ENCODE measurements at places on chromosomes 2 and 18. TPM values are rescaled to one million over a fixed set of nuclear protein-coding genes. Genes with fewer than 3 reads are reported as not detected.

GLS gene
- total RNA-seq: 288 TPM

PASK gene
- 171 TPM for total RNA-seq

LINC00305 gene
- total RNA-seq: not detected

OR6B2 gene
- not detected for total RNA-seq

TUBB6 gene
- 5.2 TPM for total RNA-seq

GNAL gene
- total RNA-seq: 1.6 TPM

FBXO15 gene
- 1.0 TPM for total RNA-seq

DNA sequence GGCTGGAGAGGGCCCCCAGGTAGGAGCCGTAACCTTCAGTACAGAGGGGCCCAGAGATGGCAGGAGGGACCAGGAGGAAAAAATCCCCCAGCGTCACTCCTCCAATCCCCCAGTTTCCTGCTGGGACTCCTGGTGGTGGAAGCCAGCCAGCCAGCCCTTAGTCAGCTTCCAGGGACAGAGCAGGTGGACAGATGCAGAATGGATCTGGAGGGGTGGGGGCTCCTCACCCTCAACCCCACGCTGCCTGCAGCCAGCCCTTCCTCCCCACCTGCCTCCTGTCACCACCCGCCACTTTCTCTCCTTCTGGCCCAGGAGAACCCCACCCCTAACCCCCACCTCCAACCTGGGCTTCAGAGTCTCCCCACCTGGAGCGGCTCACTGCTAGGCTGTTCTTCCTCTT, 21.1 kb downstream of the EMX1 start:
- no peaks in the 10 kb centered on the region for H3K4me1 ChIP-seq
- H3K27ac ChIP-seq: no peak overlapping the region
- no peak for DNase-seq

GRCh38 chr2:40642237-40642636, 190.3 kb upstream of the SLC8A1 start:
- H3K27me3 ChIP-seq: no peaks in the 10 kb centered on the region
- DNase-seq: no peak
- H3K36me3 ChIP-seq: no peaks in the 10 kb centered on the region
- H3K4me1 ChIP-seq: no peaks in the 10 kb centered on the region
- no peak overlapping the region for H3K4me3 ChIP-seq
- H3K27ac ChIP-seq: no peak overlapping the region

- H3K27me3 ChIP-seq: no peaks in the 10 kb centered on the region
- H3K36me3 ChIP-seq: peaks cover 12% of the 10 kb centered on the region
- H3K27ac ChIP-seq: peak overlapping the region; percentile 61
- H3K4me1 ChIP-seq: peaks cover 65% of the 10 kb centered on the region
- peak overlapping the region; percentile 52 for H3K4me3 ChIP-seq
Observed at GRCh38 chr2:37636381-37637066, 34.9 kb downstream of the CDC42EP3 start.

- no peak for DNase-seq
- H3K36me3 ChIP-seq: peaks cover 4% of the 10 kb centered on the region
- no peak overlapping the region for H3K4me3 ChIP-seq
Observed at GRCh38 chr2:48278590-48278989, 251.4 kb upstream of the STON1 start.

DNA sequence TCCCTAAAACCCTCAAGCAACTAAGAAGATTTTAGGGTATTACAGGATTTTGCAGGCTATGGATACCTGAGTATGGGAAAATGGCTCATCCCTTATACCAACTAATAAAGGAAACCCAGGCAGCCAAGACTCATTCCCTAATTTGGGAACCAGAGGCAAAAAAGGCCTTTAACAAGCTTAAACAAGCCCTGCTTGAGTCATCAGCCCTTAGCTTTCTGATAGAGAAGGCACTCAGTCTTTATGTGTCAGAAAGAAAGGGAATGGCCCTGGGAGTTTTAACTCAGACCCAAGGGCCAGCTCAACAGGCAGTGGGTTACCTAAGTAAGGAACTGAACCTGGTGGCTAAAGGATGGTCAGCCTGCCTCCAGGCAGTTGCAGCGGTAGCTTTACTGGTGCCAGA, 96.9 kb upstream of the RMP24 start:
- no peak overlapping the region for H3K27ac ChIP-seq
- H3K36me3 ChIP-seq: no peaks in the 10 kb centered on the region
- peaks cover 14% of the 10 kb centered on the region for H3K27me3 ChIP-seq
- no peaks in the 10 kb centered on the region for H3K4me1 ChIP-seq
- DNase-seq: no peak
- H3K4me3 ChIP-seq: no peak overlapping the region

- H3K27me3 ChIP-seq: no peaks in the 10 kb centered on the region
- peak overlapping the region; percentile 69 for H3K27ac ChIP-seq
- H3K4me3 ChIP-seq: peak overlapping the region; percentile 74
- no peaks in the 10 kb centered on the region for H3K36me3 ChIP-seq
Observed at GRCh38 chr2:216006164-216006663, 7.1 kb downstream of the MREG start.

- H3K36me3 ChIP-seq: no peaks in the 10 kb centered on the region
- H3K27me3 ChIP-seq: peaks cover 5% of the 10 kb centered on the region
- H3K4me1 ChIP-seq: no peaks in the 10 kb centered on the region
- no peak overlapping the region for H3K4me3 ChIP-seq
- DNase-seq: no peak
Observed at GRCh38 chr2:199588054-199588453, 130.3 kb upstream of the SATB2 start.

DNA sequence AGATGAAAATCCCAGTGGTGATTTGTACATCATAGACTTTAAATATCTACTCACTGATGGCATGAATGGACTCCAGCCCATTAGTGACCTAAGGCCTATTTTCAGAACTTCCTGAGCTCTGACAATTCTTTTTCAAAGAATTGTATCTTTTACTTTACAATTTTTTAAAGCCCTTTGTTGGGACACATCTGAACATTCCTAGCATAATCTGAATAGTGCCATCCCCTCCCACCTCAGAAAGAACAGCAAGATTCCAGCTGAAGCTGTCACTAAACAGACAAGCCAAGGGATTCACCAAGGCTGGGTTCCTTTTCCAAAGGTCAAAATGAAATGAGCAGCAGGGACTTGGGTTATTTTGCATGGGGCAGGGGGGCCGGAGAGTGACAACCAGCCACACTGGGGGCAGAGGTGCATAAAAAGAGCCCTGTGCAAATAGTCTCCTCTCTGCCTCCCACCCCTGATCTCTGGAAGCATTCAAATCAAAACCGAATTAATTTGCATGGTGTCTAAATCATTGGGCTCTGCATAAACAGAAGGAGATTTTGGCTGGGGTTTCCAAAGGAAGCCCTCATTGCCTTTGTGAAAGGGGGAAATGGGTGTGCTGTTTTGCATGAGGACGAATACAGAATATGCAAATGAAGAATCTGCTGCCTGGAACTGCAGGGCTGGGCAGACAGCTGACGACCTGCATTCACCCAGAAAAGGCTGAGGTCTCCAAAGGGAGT, 17.2 kb downstream of the EPHA4 start:
- no peaks in the 10 kb centered on the region for H3K36me3 ChIP-seq
- peaks cover 8% of the 10 kb centered on the region for H3K4me1 ChIP-seq
- DNase-seq: no peak
- H3K27ac ChIP-seq: peak overlapping the region; percentile 93
- H3K4me3 ChIP-seq: peak overlapping the region; percentile 62
- no peaks in the 10 kb centered on the region for H3K27me3 ChIP-seq

DNA sequence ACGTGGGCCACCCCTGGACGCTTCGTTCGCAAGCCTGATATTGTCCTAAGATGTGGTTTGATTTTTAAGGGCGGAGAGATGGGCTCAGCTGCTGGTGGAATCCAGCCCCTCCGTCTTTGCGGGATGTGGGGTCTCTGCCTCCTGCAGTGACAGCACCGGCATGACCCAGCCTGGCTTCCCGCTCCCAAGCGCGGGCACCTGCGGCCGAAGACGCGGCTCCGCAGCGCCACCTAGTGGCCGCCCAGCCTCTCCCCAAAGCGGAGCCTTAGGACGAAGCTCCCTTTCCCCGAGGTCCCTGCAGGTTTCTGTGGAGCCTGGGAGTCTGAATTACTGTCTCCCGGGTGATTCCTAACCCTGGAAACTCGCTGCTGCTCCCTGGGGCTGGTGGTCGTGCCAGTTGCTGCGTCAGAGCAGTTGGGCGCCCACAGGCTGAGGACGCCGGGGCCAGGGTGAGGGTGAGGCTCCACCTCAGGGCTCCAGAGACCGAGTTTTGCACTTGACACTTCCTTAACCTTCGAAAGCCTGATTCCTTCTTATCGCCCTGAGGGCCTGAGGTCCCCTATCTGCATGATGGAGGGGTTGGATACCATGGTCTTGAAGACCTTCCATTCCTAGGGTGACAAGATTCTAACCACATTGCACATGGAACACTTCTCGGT, 137.5 kb downstream of the TPO start:
- peak; percentile 65 for DNase-seq
- no peak overlapping the region for H3K27ac ChIP-seq
- no peaks in the 10 kb centered on the region for H3K27me3 ChIP-seq

GRCh38 chr2:199668645-199669044, 182.3 kb downstream of the FTCDNL1 start:
- no peak overlapping the region for H3K4me3 ChIP-seq
- no peaks in the 10 kb centered on the region for H3K36me3 ChIP-seq
- no peaks in the 10 kb centered on the region for H3K4me1 ChIP-seq
- no peak for DNase-seq

DNA sequence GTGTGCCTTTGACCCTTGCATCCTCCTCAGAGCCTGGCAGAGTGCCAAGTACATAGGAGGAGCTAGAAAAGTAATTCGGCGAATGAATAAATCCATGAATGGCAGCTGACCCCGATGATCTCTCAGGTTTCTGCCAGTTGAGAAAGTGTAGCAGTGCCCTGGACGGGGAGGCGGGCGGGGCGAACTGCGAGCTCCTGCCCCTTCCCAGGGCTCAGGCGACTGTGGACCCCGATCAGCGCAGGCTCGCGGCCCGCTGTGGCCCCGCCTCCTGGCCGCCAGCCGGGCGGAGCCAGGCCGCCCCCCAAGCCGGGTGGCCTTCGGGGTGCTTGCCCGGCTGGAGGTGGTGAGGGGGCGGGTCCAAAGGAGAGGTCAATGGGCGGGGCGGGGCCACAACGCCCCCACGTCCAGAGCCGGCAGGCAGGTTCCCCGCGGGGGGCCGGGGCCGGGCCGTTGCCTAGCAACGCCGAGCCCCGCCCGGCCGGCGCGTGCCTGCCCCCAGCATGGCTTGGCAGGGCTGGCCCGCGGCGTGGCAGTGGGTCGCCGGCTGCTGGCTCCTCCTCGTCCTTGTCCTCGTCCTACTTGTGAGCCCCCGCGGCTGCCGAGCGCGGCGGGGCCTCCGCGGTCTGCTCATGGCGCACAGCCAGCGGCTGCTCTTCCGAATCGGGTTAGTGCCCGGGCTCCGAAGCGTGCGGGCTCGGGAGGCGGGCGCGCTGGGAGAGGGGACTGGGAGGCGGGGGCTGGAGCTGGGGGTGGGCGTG, 30.6 kb upstream of the TMBIM1 start:
- peaks cover 42% of the 10 kb centered on the region for H3K4me1 ChIP-seq
- no peaks in the 10 kb centered on the region for H3K36me3 ChIP-seq

DNA sequence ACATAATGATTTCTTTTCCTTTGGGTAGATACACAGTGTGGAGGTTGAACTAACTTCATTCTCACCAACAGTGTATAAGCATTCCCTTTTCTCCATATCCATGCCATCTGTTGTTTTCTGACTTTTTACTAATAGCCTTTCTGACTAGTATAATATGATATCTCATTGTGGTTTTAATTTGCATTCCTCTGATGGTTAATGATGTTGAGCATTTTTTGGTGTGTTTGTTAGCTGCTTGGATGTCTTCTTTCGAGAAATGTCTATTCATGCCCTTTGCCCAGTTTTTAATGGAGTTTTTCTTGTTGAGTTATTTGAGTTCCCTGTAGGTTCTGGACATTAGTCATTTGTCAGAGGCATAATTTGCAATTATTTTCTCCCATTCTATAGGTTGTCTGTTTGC, 59.8 kb downstream of the MARCHF4 start:
- peaks cover 12% of the 10 kb centered on the region for H3K27me3 ChIP-seq
- no peaks in the 10 kb centered on the region for H3K36me3 ChIP-seq
- no peak for DNase-seq
- H3K27ac ChIP-seq: no peak overlapping the region
- no peaks in the 10 kb centered on the region for H3K4me1 ChIP-seq
- no peak overlapping the region for H3K4me3 ChIP-seq

GRCh38 chr2:60335533-60336237, 217.8 kb downstream of the BCL11A start:
- H3K36me3 ChIP-seq: no peaks in the 10 kb centered on the region
- no peaks in the 10 kb centered on the region for H3K4me1 ChIP-seq
- DNase-seq: no peak
- H3K27ac ChIP-seq: no peak overlapping the region
- no peak overlapping the region for H3K4me3 ChIP-seq
- peaks cover 8% of the 10 kb centered on the region for H3K27me3 ChIP-seq

GRCh38 chr2:3696545-3696944, 6.8 kb upstream of the DCDC2C start:
- H3K4me1 ChIP-seq: no peaks in the 10 kb centered on the region
- peaks cover 15% of the 10 kb centered on the region for H3K27me3 ChIP-seq

DNA sequence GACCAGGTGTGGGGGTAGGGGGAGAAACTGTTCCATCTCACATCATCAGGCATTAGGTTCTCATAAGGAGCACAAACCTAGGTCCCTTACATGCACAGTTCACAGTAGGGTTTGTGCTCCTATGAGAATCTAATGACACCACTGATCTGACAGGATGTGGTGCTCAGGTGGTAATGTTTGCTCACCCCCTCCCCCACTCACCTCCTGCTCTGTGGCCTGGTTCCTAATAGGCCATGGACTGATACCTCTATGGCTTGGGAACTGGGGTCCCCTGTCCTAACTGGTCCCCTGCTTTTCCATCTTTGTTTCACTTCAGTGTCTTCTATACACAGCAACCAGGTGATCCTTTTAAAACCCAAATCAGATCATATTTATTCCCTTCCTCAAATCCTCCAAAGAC, 267.8 kb downstream of the TNS1 start:
- no peak overlapping the region for H3K4me3 ChIP-seq
- H3K27ac ChIP-seq: no peak overlapping the region
- H3K4me1 ChIP-seq: peaks cover 30% of the 10 kb centered on the region
- H3K36me3 ChIP-seq: no peaks in the 10 kb centered on the region
- no peak for DNase-seq

DNA sequence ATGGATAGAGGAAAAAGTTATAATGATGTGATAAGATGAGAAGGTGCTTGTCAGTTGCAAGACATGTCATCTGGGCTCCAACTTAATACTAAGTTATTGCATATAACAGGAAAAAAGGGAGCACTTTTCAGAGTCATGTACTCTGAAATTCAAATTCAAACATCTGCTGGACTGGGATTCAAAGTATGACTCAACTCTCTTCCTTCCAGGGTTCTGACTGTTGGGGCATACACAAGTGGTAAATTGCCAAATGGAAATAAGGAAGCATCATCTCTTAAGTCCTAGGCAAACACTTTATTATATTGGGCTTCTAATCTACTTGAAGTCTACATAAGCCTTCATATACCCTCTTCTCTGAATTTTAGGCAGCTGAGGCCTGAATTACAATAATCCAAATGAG, 44.9 kb downstream of the ZBTB14 start:
- no peaks in the 10 kb centered on the region for H3K27me3 ChIP-seq
- no peak for DNase-seq
- peaks cover 5% of the 10 kb centered on the region for H3K4me1 ChIP-seq
- no peak overlapping the region for H3K27ac ChIP-seq
- H3K4me3 ChIP-seq: no peak overlapping the region
